ENCODE measurements at places on chromosomes 1 and 21.

- peak; percentile 67 for DNase-seq
Measured at GRCh38 chr1:119275145-119276134, 93.1 kb upstream of the HAO2 start.

GRCh38 chr1:33232716-33233115 is 23.6 kb upstream of the ZNF362 start:
- no peak for DNase-seq

DNA sequence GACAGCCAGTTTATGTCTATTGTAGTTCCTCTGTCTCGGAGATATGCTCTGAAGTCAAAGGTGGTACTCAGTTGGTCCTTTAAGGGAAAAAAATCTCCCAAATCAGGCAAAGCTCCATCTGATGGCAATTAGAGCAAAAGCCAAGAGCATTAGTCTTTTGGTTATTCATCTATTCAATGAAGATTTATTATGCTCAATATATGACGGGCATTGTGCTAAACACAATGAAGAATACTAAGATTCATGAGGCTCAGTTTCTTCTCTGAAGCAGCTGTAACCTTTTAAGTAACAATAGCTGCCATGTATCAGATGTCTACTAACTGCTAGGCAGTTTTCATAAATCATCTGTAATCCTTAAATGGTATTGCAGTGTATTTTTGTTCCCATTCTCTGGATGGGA is 47.6 kb upstream of the MROH9 start:
- no peak for DNase-seq

GRCh38 chr1:112692681-112693080 is 14.2 kb downstream of the RHOC start:
- no peak for DNase-seq

DNA sequence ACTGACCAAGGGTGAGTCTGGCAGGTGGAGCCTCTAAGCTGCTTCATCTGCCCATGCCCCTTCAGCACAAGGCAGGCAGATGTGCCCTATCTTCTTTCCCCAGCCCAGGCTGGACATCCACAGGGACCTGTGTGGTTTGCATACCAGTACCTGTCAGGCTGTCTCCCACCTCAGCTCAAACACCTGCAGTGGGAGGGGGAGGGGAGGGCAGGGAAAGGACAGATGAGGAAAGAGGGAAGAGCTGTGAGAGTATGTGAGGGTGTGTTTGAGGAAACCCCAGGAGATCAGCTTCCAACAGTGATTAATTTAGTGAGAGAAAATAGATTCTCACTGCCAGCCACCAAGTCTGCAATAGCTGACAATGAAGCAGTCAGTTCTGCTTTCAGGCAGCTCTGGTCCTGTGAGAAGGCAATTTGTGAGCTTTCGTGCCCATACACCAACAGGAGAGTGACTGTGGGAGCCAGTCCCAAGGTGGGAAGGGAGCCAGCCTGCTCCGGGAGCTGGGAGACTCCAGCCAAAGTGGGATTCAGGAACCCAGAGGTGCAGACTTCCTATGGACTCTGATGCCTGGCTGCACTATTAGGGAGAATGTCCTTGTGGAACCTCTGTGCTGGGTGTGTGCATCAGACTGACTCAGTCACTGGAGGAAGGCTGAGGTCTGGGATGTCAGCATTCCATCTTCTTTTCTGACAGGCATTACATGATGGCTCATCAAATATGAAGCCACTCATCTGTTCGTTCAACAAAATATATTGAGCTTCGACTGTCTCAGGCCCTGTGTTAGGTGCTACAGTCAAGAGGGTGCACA is 59.7 kb downstream of the TNR start:
- DNase-seq: no peak

- DNase-seq: no peak
Measured at GRCh38 chr21:15823486-15824150, 93.8 kb downstream of the USP25 start.

DNA sequence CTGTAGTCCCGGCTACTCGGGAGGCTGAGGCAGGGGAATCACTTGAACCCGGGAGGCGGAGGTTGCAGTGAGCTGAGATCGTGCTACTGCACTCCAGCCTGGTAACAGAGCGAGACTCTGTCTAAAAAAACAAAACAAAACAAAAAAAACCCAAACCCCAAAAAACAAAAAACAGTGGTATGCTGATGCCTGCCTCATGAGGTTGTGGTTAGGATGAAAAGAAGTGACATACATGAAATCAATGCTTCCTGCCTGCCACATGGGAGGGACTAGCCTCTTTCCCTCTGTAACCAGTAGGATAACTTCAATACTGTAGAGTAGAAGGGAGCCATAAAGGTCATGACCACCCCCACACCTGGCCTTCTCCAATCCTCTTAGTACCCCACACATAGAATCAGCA is 55.2 kb downstream of the TENT5C start:
- DNase-seq: no peak
